Stimulated activated CD8-positive, alpha-beta memory T cell treated with anti-CD3 and anti-CD28 coated beads, Interleukin-7, amount 100 ng/mL, for 1 hour (primary cell): ENCODE measurements at places on chromosomes 2 and 18.

DNA sequence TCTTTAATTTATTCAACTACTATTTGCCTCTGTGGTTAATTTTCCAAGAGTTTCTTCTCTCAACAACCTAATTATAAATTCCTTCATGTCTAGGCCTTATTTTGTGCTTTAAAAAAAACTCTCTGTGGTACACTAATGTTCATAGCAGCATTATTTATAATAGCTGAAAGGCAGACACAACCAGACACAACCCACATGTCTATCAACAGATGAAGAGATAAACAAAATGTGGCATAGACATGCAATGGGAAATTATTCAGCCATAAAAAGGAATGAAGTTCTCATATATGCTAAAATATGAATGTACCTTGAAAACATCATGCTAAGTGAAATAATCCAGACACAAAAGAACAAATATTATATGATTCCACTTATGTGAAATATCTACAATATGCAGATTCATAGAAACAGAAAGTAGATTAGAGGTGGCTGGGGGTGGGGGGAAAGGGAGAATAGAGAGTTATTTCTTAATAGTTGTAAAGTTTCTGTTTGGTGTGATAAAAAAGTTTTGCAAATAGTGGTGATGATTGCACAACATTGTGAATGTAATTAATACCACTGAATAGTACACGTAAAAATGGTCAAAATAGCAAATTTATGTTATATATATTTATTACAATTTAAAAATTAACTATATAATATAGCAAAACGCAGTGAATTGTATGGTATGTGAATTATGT is 28.1 kb upstream of the RASGRP3 start:
- no peak for DNase-seq

DNA sequence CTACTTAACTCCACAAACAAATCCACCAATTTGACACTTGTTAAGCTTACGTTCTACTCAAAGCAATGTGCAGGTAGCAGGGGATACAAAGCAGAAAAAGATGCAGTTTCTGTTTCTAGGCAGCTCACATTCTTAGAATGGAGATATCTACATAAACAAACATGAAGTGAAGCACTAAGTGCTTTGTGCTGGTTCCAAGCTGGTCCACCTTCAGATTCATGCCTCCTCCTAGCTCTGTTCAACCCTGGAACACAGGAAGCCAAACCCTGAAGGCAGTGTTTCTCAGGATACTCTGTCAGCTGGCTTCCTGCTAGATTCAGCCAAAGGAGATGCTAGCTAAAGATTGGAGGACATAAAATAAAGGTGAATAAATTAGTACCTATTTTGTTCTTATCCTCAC is 55.3 kb upstream of the NOL4 start:
- no peak for DNase-seq

- no peak for DNase-seq
These were observed 156.1 kb downstream of the ANTXR1 start for GRCh38 chr2:69168950-69169654.

GRCh38 chr2:197599285-197599965 is 76.0 kb downstream of the RFTN2 start:
- DNase-seq = no peak

GRCh38 chr2:196249171-196249570 is 77.8 kb upstream of the STK17B start:
- DNase-seq = no peak

DNA sequence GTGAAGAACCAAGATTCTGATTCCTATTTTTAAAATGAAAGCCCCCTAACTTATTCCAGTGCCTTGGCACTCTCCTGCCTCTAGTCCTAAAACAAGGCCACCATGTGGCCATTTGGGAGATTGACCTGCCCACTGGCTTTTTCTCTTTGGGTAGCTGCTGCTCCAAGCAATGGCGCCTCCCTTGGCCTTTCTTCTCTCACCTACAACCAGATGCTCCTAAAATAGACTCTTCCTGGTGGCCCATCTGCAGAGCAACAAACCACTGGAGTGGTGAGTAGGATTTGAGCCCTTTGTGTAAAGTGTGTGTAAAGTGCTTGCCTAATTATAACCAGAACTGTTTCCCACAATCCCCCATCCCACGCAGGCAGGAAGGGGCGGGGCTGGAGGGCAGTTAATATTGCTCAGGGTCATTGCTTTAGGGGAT is 114.2 kb downstream of the FHOD3 start:
- DNase-seq = no peak

GRCh38 chr2:161139098-161139987 is 20.9 kb upstream of the TANK start:
- no peak for DNase-seq

GRCh38 chr2:12616456-12617156 is 100.1 kb upstream of the TRIB2 start:
- no peak for DNase-seq

- DNase-seq = no peak
These were observed 146.6 kb downstream of the ZNF516 start for GRCh38 chr18:76348267-76349066.

GRCh38 chr2:68837861-68838341 is 33.3 kb downstream of the BMP10 start:
- no peak for DNase-seq

DNA sequence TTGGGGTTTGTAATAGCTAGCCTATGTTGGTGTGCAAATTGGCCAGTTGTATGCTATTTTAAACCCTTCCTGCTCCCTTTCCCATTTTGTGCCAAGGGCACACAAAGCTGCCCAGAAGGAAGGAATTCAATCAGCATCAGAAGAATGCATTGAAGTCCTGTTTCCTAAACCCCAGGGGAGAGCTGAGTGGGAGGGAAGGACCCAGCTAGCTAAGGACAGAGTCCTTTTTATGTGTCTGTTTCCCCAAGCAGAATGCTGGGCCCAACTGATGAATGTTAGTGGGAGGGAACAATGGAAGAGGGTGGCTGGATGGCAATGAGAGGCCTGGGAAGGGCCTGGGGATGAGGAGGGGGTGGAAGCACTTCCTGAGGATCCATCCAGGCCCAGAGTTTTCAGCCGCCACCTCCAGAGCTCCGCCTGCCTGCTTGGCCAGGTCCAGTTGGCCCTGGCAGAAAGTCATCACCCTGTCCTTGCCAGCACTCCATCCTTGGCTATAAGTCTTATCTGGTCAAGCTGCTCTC is 32.7 kb downstream of the MEX3C start:
- DNase-seq = no peak

GRCh38 chr2:53724536-53724935 is 43.1 kb upstream of the CHAC2 start:
- no peak for DNase-seq

- DNase-seq = no peak
These were observed 38.8 kb downstream of the RTTN start for GRCh38 chr18:70166668-70167067.

- DNase-seq = no peak
These were observed 657.3 kb upstream of the LINC00305 start for GRCh38 chr18:64806232-64806631.

- DNase-seq = no peak
These were observed 148.7 kb downstream of the LDLRAD4 start for GRCh38 chr18:13366962-13367892.
